C1 segment of cervical spinal cord (tissue), 14 donors: ENCODE measurements at places on chromosomes 5 and 9.

DNA sequence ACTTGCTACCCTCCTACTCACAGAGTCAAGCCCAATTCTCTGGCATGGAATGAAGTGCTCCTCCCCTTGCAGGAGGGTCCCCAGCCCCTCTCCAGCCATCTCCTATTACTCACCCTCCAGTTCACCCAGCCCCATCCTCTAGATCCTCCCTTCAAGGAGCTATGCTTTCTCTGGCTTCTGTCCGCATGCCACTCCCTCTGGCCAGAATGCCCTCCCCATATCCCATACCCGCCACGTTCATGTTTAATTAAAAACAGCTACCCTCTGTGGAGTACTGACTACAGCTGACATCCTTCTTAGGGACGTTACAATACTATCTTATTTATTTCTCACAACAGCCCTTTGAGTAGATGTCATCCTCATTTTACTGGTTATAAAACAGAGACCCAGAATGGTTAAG is 3.0 kb downstream of the F2R start:
- no peak for DNase-seq

GRCh38 chr5:176816791-176817347 is 6.5 kb downstream of the UNC5A start:
- no peak for DNase-seq

DNA sequence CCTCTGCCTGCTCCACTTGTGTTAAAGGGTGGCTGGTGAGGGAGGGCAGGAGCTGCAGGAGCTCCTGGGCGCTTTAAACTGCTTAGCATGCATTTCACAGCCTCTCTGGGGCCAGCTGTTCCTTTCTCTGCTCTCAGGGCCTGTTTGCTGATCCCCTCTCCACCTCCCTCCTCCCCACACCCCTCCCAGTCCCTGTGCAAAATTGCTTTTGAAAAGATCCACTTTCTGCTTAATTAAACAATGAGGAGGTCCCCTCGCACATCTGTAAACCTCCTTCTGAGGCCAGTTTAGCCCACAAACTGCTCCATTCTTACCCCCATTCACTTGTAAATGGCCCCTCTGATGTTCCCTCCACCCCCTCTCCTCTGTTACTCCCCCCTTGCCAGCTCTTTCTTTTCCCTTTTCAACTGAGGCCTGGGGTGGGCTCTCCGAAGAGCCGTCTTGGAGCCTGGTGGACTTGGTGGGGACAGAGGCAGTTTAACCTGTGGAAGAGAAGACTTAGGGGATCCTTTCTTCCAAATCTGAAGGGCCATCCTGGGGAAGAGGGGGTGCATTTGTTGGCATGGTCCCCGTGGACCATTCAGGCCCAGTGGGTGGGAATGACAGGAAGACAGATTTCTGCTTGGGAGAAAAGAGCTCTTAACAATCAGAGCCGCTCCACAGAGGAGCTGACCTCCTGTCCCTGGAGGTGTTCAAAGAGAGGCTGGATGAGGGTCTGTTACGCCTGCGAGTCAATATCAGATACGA is 12.0 kb downstream of the URM1 start:
- DNase-seq: peak; percentile 64

DNA sequence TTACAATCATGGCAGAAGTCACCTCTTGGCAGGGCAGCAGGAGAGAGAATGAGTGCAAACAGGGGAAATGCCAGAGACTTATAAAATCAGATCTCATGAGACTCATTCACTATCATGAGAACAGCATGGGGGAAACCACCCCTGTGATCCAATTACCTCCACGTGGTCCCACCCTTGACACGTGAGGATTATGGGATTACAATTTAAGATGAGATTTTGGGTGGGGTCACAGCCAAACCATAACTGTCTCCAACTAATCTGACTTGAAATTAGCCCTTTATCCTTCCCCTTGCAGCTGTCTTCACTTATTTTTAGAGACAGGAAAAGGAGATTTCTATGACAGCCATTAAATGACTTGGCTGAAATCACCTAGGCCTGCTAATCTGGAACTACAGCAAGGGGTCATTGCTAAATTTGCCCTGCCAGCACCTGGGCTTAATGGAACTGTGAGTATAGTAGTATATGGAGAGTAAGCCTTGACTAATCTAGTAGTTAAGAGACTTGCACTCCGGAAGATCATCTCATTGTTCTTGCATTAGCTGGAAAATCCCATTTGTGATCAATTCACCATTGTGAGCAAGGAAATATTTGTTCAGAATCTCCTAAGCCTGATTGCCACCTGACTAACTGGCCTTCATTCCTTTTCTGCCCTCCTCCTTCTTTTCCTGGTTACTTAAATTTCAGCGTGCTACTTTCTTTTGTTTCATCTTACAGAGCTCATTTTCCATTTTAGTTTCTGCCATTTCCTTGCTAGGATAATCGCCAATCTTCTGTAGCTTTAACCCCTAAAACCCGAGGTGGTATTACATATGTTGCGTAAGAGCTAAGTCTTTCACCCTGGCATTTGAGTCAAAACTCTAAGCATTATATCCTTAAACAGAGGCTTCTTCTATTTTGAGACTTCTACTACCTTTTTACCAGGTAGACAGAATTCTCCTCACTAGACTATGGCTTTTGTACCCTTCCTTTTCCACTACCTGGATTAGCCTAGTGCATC is 65.3 kb upstream of the RUSC2 start:
- DNase-seq: no peak

GRCh38 chr5:40630126-40630525 is 49.6 kb upstream of the PTGER4 start:
- DNase-seq: no peak

GRCh38 chr9:134438195-134438788 is 112.0 kb downstream of the RXRA start:
- DNase-seq: peak; percentile 24

- no peak for DNase-seq
Observed at GRCh38 chr9:112505086-112505485, 18.5 kb downstream of the KIAA1958 start.

GRCh38 chr9:134433909-134434882 is 107.9 kb downstream of the RXRA start:
- no peak for DNase-seq
